ENCODE measurements at places on chromosomes 2 and 18.

DNA sequence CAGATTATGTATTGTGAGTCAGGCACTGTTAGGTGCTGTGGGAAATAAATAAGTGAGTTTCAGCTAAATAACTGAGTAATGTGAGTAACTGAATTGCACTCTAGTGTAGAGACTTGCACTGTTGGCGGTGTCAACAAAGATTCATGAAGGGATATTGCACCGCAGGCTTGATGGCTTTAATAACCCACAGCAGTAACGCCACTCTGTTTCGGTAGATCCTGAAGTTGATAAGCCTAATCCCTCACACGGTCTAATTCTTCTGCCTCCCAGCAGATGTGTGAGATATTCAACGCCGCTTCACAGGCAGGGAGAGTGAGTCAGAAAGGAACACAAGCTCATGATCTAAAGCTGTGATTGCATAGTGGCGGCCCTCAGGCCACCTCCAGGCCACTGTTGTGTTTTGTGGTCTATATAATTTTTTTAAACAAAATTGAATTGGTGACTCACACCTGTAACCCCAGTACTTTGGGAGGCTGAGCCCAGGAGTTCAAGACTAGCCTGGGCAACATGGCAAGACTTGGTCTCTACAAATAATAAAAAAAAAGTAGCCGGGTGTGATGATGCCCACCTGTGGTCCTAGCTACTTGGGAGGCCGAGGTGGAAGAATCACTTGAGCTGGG lies 94.3 kb downstream of the LIPG start:
- DNase-seq, result no peak

DNA sequence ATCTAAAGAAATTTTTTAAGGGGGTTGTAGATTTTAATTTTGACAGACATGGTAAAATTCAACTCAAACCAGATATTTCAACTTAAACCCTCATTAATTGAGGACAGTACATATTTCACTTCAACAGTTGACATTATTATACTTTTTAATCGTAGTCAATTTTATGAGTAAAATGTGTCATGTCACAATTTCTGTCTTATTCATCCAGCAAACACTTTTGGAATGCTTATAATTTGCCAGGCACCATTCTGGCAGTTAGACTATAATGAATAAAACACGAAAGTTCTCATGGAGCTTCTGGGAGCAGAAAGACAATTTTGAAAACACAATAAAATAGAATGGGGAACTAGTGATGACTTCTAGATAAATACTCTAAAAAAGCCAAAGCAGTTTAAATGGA lies 1094.8 kb downstream of the SUCLG1 start:
- DNase-seq, result no peak

GRCh38 chr2:144939590-144939989 lies 419.7 kb upstream of the ZEB2 start:
- DNase-seq, result no peak

GRCh38 chr2:160062292-160063005 lies at the start of gene PLA2R1:
TSS of gene PLA2R1 (minus strand) at chr2:160062615. CDS start at chr2:160062403, 212 bp downstream.
- DNase-seq, result peak; percentile 70

GRCh38 chr2:66041902-66042657 lies 392.8 kb upstream of the MEIS1 start:
- no peak for DNase-seq

DNA sequence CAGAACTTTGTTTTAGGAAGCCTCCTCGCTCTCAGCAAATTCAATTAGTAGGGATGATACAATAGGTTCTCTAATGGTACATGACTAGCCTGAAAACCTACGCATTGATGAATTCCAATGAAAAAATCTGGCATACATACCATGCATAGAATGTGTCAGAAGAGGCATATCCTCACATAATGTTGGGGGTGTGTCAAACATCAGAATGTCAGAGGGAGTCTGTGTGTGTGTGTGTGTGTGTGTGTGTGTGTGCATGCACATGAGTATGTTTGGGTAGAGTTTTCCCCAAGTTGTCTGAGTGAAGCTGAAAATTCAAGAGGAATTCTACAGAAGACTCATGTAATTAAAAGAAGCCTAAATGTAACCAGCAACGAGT lies 78.5 kb downstream of the FIGN start:
- no peak for DNase-seq

DNA sequence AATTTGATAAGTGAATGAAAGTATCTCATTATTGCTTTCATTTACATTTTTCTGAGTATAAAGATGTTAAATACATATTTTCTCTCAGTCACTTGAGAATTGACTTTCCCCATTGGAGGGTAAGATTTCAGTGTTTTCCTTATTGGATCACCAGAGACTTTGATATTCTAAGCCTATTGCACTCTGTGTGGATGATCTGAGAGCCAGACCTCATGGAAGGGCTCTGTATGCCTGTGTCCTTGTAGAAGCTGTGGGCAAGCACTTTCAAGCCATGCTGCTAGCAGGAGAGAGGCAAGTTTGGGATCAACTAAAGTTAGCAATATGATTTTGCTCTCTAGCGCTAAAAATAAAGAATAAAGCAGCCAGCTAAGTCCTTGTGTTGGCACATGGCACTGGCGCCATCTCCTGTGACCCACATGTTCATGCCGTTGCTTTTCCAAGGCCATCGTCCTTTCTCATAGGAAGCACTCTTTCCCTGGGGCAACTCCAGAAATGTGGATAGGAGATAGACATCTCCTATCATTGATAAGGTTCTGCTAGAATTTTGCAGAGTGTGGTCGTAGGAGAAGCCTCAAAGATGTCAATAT lies 72.6 kb downstream of the AOX1 start:
- DNase-seq, result no peak

GRCh38 chr2:156505696-156506095 lies 69.5 kb downstream of the GPD2 start:
- no peak for DNase-seq

DNA sequence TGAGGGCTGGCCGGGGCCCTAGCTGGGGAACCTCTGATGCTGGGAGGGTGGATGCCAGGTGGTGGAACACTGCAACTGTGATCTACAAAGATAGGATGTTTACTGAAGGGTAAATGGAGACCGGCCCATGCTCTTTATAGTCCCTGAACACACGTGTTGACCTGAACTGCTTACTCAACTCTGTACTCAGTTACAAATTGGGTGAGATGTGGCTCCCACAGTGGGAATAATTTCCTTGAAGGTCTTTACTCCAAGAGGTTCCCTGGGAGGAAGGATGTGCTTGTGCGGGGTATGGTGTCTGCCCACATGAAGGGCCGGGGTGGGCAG lies 254.1 kb downstream of the PRKCE start:
- no peak for DNase-seq

DNA sequence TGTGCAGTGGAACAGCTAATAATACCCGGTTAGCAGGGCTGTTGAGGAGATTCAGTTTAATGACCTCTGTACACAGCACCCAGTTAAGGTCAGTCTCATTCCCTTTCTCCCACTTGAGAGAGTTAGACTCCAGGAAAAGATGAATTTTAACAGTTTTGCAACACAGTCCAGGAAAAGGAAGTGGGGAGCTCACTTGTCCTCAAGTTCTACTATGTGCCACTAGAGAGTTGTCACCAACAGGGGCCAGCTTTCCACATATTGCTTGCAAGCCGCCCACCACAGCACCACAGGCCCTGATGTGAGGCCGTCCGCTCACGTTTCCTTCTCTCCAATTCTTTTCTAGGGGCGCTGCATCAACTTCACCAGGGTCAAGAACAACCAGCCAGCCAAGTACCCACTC lies 142.1 kb downstream of the GFPT1 start:
- no peak for DNase-seq

- DNase-seq, result peak; percentile 46
Measured at GRCh38 chr2:233449081-233449901, 95.0 kb downstream of the DGKD start.

- no peak for DNase-seq
Measured at GRCh38 chr18:57585421-57585820, 1.1 kb downstream of the FECH start.

GRCh38 chr18:9239720-9240119 lies 94.9 kb upstream of the TWSG1 start:
- no peak for DNase-seq

DNA sequence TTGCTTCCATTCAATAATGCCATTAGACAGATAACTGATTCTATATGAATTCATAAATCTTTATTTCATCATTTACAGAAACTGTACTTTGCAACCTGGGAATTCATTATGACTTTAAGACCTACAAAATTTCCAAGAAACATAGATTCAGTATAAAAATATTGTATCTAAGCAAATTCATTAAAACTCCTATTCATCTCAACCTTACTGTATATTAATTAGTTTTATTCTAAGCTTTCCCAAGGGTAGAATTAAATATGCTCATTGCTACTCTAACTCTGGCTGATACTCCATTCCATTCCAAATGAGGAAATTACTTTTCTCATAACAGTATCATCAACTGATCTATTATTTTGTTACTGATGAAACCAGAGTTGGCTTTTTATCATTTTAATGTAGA lies 473.0 kb upstream of the LRRTM4 start:
- no peak for DNase-seq

- DNase-seq, result no peak
Measured at GRCh38 chr2:211617803-211618202, 920.8 kb downstream of the ERBB4 start.

DNA sequence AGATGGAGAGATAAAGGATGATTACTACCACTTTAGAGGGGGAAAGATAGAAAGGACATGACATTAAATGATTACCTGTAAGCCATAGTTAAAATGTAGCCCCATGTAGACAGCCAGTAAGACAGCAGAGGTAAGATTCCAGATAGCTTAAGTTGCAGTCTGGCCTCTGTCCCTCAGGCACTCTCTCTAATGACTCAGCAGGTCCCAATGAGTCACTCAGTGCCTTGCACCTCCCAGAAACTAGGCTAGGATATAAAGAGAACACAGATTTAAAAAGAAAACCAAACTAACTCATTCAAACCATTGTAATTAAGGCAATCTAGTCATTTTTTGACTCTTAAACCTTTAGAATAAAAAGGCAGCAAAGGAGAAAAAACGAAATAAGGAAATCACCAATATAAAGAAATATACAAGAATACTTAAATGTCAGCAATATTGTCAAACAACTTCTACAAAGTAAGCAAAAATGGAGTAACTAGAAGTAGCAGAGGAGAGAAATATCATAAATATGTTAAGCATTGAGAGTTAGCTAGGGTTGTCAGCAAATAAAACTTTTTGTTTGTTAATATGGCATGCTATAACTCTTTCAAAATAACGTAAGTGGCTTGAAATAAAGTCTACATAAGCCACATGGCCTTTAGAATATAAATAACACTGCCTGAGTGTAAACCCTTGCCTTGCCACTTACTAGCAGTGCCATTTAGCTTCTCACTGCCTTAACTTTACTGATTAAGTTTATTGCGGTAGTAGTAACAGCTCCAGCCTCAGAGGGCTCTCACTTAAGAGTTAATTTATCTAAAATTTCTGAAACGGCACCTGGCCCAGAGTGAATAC lies 48.5 kb downstream of the SOCS6 start:
- DNase-seq, result no peak

GRCh38 chr2:154844513-154844912 lies 146.0 kb downstream of the KCNJ3 start:
- DNase-seq, result no peak

DNA sequence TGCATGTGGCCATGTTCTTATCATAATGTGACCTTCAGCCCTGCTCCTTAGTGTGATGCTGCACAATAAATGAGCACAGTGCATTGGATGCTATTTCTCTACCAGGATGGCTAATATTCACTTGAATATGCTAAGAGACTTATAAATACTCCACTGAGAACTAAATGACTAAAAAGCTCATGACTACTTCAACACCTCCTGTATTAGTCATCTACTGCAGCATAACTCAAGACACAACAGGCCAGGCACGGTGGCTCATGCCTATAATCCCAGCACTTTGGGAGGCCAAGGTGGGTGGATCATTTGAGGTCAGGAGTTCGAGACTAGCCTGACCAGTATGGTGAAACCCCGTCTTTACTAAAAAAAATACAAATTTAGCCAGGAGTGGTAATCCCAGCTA lies 213.4 kb downstream of the RND3 start:
- DNase-seq, result no peak

DNA sequence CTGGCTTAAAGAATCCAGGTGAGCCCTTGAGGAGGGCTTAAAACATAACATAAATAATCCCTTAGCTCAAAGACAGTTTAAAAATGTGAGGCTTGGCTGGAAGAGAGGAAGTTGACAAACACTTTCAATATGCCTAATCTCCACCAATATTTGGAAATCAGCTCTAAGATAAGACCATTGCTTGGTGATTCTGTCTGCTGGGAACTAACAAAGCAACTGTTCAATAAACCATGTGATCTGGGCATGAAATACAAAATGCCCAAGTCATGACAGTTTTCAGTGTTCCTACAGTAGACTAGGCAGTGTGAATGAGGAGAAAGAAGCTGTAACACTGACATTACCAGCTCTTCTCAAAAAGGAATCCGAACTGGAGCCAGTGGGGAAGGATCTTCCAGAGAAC lies 10.7 kb downstream of the MFF start:
- DNase-seq, result no peak

DNA sequence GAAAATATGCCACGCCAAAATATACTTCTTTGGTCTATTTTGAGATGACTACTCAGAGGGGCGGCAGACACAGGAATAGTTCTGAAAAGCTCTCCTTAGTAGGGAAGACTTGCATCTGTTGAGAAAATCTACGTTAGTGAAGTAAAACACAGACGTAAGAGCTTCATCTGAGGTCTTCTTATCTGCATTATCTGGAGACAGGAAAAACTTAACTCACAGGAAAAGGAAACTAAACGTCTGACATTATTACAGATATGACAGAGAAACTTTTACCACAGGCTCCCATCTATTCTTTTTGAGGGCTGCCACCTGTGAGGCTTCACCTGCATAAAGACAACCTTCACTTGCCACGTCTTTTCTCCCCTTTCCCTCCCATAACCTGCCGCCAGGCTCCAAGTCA lies 1295.7 kb downstream of the LRP1B start:
- no peak for DNase-seq

DNA sequence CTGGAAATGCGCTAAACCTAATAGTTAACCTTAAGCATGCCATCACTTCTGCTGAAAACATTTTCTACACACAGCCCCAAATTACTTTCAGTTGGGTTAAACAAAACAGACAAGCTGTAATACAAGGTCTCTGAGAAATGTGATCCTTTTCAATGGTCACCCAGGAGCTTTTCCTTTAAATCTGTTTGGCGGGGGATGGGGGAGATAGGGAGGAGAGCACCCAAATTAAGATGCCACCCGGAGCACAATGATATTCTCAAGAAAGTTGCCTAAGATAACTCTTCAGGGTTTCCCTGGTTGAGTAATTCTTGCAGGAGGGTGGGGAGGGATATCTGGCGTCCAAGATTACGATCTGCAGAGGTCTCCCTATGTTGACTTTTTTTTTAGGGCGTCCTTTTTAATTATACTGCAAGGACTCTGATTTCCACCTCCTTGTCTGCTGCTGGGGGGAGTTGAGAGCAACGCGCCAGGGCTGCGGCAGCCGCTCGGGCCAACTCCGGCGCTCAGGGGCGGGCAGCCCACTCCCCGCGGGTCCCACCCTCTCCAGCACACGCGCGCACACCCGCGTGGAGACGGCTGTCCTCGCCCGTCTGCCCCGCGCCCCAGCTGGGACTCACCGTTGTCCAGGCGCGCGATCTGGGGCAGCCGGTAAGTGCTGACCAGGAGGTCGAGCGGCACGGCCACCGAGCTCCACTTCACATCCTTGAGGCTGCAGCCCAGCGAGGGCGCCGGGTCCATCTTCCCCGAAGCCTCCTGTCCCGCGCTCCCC lies 807 bp downstream of the GAREM1 start:
- peak; percentile 65 for DNase-seq

GRCh38 chr2:176280867-176281658 lies 11.8 kb downstream of the MTX2 start:
- no peak for DNase-seq

- DNase-seq, result peak; percentile 48
Measured at GRCh38 chr2:4762951-4763376, 929.2 kb upstream of the SOX11 start.
